ENCODE measurements at places on chromosomes 11 and 22.

DNA sequence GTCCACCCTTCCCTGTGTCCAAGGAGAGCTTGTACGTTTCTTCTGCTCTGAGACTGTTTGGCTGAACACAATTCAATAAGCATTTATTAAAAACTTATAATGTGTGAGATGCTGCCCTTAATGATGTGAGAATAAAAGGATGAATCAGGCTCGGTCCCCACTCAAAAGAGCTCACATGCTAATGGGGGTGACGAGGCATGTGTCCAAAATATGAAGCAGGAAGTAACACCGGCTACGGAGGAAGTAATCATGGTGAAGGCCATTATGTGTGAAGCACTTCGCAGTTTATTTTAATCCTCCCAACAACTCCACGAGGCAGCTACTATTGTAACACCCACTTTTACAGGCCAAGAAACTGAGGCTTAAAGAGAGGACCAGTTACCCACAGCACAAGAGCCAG lies 3.4 kb upstream of the RASD2 start:
- DNase-seq, result no peak

GRCh38 chr22:49900441-49901230 lies 17.6 kb downstream of the ALG12 start:
- DNase-seq, result no peak

- no peak for DNase-seq
Observed at GRCh38 chr22:49737101-49737551, 90.5 kb downstream of the BRD1 start.

DNA sequence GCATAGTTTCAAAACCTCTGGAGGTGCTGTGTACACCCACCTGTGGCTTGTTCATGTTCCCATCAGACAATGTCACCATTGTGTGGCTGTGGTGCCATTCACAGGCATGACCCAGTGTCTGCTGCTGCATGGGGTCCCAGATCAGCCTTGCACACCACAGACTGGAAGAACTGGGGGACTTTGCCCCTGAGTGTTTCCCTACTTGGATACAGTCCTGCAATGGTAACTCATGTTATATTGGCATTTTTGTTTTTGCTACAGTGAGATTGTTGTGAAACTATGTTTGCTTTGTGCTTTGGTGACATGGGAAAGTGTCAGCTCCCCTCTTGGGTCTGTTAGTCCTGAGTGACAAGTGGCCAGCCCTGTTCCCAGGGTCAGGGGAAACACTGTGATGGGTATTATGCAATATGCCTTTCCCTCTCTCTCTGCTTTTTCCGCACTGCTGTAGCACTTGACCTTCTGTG lies 108.8 kb downstream of the NAV2 start:
- no peak for DNase-seq

- DNase-seq, result no peak
Observed at GRCh38 chr22:49747716-49748115, 80.0 kb downstream of the BRD1 start.

- DNase-seq, result no peak
Observed at GRCh38 chr11:57377107-57377506, 3.8 kb downstream of the PRG3 start.

GRCh38 chr11:44917741-44918140 lies 32.9 kb downstream of the TP53I11 start:
- no peak for DNase-seq

- no peak for DNase-seq
Observed at GRCh38 chr22:35470903-35471321, 69.7 kb upstream of the RASD2 start.

GRCh38 chr11:15497366-15497765 lies 382.6 kb downstream of the INSC start:
- no peak for DNase-seq

DNA sequence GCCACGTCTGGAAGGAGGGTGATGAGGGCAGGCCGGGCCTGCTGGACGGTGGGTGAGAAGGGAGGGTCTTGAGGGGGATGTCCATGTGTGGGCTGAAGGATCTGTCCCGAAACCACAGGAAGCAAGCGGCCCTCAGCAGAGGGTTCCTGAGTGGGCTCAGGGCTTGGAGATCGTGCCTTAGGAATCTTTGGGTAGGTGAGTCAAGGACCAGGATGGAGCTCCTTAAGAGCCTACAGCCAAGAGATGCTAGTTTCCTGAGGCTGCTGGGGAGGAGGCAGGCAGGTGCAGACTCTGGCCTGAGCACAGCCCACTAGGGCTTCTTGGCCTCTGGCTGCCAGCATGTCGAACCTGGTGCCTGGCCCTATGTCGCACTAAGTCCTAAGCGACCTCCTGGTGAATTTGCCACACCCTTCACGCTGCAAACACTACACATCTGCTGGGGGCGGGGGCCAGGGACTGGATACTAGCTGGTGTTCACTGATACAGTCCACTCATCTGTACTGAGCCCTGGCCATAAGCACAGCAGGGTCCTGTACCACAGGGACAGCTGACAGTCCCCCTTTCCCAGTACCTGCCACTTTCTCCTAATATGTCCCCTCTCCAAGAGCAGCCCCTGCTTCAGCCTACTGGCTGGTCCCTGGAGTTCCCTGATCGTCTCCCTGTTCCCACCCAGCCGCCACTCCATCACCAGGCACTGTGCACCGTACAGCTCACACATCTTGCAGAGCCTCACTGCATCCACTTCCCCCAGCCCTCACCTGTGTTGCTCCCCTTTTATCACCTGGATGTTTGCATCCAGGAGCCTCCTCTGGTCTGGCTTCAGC lies 19.5 kb downstream of the GNAZ start:
- DNase-seq, result no peak

DNA sequence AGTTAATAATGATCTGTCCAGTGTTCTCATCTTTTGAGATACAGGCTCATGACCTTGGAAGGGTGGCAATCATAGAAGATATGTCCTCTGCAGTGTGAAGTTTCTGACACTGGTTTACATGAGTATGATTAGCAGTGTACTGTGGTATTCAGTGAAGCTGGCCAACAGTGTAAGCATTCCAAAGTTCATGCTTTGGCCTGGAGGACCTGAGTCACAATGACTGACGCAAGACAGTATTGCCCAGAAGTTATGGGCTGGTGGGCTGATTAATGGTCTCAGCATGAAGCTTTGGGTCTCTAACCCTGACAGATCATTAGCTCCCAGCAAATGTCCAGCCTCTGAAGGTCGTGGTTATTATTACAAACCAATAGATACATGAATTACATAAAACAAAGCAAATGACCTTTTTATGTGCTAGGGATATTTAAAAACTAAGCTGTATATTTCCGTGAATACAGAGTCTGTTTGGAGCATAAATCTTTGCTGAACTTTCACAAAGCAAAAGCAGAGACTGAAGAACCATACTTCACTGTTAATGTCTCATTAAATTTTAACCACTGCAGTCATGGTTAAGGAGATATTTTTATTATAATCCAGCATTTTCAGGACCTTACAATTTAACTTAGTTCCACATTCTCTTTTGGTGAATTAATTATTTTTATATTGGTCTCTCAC lies 28.3 kb upstream of the USP47 start:
- no peak for DNase-seq

DNA sequence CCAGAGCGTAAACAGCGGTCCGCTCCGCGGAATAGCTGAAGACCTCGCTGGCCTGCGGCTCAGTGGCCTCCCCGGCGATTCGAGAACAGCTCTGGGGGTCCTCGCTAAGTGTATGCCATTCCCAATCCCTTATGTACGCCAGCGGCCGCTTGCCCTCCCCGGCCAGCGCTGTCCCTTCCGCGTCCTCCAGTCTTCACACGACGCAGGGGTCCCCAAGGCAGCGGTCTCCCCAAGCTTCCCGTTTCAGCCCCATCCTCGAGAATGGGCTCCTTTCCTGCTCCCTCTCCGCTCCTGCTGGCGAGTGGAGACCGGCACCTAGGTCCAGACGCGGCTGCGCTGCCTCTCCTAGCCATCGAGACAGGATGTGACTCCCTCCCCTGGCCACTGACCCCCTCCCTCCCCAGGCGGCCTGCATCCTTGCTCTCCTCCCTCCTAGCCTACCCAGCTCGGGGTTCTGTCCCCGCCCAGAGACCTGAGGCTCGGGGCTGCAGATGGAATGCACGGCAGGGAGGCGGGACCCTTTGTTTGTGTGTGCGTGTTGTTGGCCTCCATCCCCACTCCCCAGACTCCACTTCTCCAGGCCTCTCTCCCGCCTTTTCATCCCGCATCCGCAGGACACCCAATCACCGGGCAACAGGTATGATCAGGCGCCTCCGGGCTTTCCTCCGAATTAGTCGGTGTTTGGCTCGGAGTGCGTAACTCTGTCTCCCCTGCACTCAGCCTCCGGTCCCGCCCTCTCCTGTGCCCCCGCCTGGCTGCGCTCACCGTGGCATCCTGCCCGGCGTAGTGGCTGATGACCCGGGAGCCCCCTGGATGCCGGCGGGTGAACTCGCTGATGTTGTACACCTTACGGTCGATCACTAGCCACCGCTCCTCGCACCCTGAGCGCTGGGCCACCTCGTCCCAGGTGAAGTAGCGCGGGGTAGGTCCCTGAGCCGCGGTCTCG lies 740 bp downstream of the FADS1 start:
- peak; percentile 82 for DNase-seq

GRCh38 chr11:114174712-114175495 lies 115.4 kb downstream of the ZBTB16 start:
- DNase-seq, result no peak

- DNase-seq, result no peak
Observed at GRCh38 chr11:48033918-48034341, 53.6 kb downstream of the PTPRJ start.

GRCh38 chr11:67056267-67057204 lies at the start of gene RHOD:
RHOD (plus strand) TSS chr11:67056847; CDS start chr11:67056903, 56 bp downstream.
- no peak for DNase-seq

GRCh38 chr11:102493524-102493923 lies 37.0 kb downstream of the MMP7 start:
- DNase-seq, result no peak

DNA sequence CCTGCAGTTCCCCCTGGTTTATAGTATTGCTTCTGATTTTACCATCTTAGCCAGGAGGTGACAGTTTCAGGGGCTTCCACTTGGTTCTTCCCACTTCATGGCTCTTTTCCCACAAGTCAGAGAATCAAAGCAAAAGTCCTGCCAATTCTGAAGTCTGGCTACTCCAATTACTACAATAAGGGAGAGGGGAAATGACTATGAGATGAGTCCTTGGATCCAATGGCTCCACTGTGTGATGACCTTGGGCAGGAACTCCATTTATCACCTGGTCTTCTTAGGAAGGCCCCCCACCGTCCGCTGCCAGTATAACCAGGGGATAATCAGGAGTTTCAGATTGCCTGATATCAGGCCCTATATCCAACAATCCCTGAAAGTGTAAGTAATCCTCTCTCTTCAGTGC lies 31.6 kb upstream of the CCND1 start:
- DNase-seq, result no peak

DNA sequence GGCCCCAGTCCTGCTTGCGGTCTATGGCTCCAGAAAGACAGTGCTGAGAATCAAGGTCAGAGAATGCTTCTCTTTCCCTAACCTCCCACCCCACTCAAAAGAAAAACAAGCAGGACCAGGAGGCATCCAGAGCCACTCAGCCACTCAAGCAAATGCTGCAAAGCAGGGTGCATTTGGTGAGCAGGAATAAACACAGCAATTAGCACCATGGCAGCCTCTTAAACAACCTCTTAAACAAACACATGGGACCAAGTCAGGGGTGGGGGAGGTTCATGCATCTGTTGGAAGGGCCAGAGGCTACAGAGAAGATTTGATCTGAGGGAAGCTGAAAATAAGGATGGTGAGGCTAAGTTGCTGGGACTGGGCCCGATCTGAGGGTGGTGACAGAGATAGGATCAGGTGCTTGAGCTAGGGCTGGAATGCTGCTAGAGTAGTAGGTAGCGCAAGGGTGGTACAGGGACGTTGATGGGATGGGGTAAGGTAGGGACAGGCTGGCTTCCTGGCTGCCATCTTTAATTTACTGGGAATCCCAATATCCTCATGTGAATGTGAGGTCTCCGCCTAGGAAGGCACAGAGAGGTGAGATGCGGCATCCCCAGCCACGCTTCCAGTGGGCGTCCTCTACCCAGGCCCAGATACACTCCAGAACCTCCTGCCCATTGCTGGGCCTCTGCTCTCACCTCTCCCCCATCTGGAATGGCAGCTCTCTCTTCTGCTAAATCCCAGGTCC lies 26.6 kb upstream of the LMO1 start:
- DNase-seq, result peak; percentile 88

GRCh38 chr11:134200688-134201087 lies 23.1 kb downstream of the NCAPD3 start:
- DNase-seq, result no peak

GRCh38 chr11:7570938-7571521 lies 57.2 kb downstream of the PPFIBP2 start:
- no peak for DNase-seq

DNA sequence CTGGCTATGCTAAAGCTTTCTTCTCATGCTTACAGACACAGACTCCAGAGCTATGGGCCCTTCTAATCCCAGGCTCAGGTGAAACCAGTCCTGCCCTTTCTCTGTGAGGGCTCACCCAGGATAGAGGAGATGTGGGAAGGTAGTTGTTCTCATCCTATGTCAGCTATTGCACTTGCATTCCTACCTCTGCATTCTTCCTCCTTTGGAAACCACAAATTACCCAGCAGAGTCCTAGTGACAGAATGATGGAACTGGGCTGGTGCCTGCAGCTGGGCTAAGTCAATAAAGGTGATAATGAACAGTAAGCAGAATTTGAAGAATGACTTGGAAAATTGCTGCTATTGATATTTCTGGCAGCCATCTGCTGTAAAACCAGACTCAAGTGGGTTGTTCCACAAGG lies 560.0 kb downstream of the TMEM135 start:
- DNase-seq, result peak; percentile 96

- DNase-seq, result no peak
Observed at GRCh38 chr11:117319214-117319840, 3.3 kb upstream of the BACE1 start.

DNA sequence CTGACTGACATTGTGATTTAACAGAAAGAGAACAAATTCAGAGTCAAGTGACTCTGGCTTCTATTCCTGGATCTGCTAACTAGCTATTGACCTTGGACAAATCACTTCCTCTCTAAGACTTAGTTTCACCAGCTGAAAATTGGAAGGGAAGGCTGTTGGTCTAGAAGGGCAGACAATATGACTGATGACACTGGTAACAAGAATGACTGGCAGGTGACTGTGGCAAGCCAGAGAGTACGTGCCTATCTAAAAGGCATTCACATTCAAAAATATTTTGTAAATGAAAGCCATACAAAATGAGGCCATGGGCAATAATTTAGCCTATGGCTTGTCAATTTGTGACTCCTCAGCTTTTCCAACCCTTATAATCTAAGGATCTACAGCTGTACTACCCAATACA lies 23.5 kb downstream of the SERGEF start:
- DNase-seq, result peak; percentile 47

GRCh38 chr11:59197991-59198390 lies 14.7 kb downstream of the MPEG1 start:
- DNase-seq, result peak; percentile 72

DNA sequence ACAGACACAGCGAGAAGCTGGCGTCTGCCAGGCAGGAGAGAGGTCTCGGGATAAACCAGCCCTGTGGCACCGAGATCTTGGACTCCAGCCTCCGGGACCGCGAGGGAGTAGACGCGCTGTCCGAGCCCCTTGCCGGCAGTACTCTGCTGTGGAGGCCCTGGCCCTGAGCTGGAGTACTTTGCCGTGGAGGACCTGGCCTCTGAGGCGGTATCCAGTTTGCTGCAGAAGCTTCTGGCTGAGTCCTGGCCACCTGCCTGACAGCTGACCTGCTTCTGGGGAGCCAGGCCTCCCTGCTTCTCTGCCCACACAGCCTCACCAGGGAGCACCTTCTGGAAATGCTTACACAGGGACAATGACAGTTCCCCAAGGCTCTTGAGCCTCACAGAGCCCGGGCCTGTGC lies 31.6 kb upstream of the CARS1 start:
- DNase-seq, result no peak

- DNase-seq, result no peak
Observed at GRCh38 chr11:76314741-76315090, 66.2 kb downstream of the THAP12 start.
